ENCODE measurements at places on chromosomes 5 and 9. TPM values are rescaled to one million over a fixed set of nuclear protein-coding genes. Genes with fewer than 3 reads are reported as not detected.

Gene ADAMTS19
- 0.22 TPM for total RNA-seq

DNA sequence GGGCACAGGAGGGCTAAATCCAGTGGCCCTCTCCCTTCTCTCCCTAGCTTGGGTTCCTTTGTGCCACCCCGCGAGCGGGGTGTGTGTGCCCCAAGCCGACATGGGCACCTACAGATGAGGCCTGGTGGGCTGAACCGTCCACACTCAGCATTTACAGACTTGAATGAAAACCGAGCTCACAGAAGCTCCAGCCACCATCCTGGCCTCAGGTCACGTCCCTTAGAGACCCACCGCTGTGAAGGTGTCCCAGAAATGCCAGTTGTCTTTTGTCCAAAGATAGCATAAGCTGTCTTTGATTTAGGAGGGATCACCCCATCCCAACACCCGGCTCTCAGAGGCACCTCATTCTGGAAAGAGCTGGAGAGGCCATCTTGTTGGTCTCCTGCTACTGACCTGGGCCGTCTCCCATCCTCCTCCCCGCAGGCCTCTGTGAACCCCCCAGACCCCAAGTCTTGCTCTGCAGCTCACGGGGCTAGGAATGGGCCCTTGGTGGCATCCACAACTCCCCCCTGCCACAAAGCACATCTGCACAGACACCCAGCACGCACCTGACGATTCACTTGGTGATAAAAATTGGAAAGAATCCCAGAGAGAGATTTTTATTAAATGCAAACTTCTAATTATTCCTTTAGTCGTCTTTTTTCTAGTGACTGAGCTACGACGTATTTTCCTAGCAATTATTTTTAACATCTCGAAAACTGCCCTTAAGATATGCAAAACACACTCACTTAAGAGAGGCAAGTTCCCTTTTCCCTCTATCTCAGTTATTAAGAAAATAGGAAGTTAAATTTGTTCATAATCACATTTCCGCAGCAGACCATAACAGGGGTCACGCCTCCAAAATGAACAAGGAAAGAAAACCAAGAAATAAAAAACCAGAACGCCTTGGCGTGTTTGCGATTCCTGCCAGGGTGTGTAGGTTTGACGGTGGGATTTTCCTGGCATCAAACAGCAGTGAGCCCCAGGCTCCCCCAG lies 80.5 kb upstream of the LMX1B start:
- DNase-seq: no peak

DNA sequence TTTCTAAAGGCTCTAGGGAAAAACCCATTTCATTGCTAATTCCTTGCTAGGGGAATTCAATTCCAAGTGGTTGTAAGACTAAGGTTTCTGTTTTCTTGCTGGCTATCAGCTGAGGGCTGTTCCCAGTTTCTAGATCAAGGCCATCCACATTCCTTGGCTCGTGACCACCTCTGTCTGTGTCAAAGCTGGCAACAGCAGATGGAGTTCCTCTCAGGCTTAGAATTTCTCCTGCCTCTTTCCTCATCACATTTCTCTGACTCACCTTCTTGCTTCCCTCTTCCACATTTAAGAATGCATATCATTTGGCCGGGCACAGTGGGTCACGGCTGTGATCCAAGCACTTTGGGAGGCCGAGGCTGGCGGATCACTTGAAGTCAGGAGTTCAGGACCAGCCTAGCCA lies 19.0 kb downstream of the DAB2IP start:
- peak; percentile 84 for DNase-seq

GRCh38 chr9:99852617-99853016 lies 30.9 kb downstream of the NR4A3 start:
- no peak for DNase-seq

DNA sequence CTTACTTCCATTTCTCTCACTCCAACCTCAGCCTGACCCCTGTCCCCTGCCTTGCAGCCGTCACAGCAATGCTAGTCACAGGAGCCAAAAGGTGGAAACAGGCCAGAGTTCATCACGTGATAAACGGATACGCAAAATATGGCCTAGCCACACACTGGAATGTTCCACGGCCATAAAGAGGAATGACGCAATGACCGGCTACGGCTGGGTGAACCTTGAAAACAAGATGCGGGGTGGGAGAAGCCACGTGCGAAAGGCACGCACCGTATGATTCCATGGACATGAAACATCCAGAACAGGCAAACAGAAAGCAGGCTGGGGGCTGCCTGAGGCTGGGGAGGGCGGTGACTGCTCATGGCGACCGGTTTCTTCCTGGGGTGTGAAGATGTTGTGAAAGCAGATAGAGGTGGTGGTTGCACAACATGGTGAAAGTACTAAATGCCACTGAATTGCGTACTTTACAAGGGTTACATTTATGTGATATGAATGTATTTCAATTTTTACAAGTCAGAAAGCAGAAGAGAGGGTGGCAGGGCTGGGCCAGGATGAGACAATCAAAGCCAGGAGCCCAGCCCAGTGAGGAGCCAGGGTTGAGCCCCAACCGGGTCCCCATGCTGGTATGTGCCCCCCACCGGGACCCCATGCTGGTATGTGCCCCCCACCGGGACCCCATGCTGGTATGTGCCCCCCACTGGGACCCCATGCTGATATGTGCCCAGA lies 117.8 kb upstream of the SARDH start:
- DNase-seq: peak; percentile 42

DNA sequence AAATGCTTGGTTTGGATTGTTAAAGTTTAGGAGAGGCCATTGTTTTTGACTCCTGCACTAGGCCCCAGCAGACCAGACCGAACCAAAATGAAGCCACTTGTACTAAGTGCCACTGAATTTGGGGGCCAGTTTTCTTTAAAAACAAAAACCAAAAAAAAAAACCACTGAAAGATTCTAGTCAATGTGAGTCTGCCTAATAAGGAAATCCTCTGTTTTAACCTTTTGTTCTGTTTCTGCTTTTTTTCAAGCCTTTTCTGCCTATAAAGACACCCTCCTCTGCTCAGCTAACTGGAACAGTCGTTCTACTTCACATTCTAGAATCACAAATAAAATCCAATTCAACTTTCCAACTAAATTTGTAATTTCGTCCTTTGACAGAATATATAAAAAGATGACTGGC lies 64.9 kb downstream of the SERINC5 start:
- no peak for DNase-seq

Gene CHSY3
- 0.16 TPM for total RNA-seq
